ENCODE measurements at places on chromosomes 1 and 21.

- no peak for DNase-seq
These were observed 128.0 kb downstream of the ADAMTS1 start for GRCh38 chr21:26717146-26717739.

DNA sequence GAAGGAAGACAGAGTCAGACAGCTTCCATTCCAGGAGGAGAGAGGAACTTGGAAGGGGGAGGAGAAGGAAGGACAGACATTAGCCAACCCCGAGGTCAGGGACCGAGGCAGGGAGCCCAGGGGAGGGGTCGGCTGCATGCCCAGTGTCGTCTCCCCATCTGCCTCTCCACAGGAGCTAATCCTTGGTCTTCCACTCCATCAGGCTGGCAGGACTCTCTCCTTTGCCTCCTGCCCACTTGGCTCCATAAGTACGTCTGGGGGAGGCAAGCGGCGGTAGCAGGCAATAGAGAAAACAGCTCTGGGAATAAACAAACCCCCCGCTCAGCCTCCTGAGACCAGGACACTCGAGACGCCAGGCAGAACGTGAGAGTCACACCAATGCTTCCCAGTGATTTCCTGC lies 71.3 kb downstream of the GRIK3 start:
- DNase-seq, result peak; percentile 88

DNA sequence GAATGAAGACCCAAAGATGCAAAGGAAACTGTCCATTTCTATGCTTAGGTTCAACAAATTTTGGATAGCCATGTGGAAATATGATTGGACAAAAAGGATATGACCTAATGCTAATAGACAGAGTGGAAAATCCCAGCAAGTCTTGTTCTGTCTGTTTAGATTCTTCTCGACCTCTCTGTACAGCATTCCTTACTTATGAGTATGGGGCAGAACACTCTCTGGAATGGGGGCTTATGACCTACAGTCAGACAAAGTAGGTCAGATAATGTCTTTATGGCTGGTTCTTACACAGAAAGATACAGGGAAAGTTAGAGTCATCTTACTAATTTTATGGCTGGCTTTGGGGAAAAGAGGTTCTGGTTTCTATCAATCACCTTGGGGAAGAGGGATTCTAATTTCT lies 2.8 kb downstream of the GCSAML start:
- DNase-seq, result no peak

DNA sequence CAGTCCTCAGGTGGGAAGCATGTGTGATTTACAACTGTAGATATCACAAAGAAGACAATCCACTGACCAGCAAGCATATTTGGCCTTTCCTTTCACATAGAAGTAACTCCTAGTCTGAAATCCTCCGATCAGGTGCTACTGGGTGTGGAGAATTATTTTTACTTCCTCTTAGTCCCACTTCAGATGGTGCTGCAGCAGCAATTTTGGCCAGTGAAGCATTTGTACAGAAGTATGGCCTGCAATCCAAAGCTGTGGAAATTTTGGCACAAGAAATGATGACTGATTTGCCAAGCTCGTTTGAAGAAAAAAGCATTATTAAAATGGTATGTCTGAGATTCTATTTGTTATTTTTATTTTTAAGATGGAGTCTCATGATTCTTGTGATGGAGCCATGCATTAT lies 51.0 kb downstream of the SCP2 start:
- DNase-seq, result no peak

DNA sequence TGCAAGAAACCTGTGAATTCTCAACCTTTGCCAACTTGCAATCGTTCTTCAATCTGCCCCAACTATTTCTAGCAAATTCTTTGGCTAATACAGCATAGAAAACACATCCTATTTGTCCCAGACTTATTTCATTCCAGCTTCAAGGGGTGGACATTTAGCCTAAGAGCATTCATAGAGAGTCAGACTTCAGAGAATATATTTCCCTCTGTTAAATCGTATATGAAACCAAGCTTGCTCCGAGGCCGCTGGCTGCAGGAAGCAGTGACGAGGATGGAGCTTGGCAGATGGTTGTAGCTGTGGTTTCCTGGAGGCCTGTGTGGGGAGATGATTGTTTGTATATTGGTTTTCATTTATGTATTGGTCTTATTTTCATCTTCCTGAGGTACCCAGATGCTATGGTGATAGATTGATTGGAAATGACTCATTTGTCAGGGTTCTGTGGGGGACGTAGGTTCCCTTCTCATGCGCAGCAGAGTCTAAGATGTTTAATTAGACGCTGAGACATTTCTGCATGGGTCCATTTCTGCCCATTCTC lies 26.1 kb downstream of the MAN1C1 start:
- no peak for DNase-seq

DNA sequence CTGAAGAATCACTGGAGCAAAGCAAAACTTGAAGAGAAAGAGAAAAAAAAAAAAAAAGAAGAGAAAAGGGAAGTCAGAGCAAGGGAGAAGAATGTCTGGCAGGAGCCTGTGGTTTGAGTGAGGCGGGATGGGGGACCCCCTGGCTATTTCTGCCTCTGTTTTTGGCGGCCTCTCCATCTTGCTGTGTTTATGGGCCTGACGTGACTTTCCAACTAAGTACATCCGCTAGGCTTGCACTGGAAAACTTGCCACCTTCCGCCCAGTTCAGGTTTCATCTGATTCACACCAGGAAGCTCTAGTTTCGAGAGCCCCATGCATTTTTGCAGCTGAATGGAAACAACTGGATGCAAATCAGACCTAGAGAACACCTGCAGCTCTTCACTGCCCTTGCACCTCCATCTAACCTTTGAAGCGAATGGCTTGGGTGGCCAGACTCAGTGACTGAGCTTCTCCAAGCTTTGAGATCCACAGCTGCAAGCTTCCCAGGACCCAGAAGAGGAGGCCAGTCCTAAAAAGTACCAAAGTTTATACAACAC lies 28.0 kb downstream of the TBX15 start:
- no peak for DNase-seq

DNA sequence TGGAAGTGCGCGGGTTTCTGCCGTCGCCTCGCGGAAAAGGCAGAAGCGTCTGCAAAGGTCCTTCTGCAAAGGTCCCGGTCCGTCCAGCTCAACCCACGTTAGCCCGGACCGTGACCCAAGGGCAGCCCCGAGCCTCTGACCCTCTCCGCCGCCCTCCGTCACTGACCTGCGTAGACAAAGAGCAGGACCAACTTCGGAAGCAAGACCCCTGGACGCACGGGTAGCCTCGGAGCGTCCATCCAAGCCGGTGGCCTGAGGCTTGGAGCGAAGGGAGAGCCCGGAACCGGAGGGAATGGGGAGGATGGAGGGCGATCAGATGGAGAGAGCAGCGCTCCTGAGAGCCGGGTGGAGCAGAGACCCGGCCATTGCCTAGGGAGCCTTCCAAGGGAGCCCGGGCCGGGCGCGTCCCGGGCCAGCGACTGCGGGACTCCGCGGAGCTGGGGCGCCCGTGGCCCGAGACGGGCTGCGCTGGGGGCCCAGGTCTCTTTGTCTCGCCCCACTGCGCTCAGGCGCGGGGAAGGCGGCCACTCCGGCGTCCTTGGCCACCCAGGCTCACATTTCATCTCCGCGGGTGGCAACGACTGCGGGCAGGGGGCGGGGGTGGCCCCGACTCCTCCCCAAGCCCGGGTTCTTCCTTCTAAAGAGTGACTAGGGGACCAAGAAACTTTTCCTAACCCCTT lies at the start of gene CYYR1:
TSS of gene CYYR1 (minus strand) at position 585 of the 680 bp plus-strand sequence. CDS start at position 239, 346 bp downstream.
- DNase-seq, result no peak

DNA sequence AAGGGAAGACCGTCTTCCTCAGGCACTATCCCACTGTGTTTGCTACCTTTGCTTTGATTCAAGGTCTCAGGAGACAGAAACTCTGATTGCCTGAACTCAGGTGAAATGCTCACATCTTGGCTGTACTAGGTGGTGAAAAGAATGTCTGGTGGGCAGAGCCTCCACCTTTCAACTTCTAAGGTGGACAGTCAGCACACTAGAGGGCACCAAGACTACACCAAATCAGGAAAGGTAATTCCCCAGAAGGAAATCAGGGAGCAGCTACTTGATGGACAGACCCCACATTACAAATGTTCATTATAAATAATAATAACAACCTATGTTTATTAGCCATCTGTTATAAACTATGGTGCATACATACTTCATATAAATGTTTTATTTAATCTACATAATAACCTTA lies 220.9 kb downstream of the ATG4C start:
- DNase-seq, result no peak

DNA sequence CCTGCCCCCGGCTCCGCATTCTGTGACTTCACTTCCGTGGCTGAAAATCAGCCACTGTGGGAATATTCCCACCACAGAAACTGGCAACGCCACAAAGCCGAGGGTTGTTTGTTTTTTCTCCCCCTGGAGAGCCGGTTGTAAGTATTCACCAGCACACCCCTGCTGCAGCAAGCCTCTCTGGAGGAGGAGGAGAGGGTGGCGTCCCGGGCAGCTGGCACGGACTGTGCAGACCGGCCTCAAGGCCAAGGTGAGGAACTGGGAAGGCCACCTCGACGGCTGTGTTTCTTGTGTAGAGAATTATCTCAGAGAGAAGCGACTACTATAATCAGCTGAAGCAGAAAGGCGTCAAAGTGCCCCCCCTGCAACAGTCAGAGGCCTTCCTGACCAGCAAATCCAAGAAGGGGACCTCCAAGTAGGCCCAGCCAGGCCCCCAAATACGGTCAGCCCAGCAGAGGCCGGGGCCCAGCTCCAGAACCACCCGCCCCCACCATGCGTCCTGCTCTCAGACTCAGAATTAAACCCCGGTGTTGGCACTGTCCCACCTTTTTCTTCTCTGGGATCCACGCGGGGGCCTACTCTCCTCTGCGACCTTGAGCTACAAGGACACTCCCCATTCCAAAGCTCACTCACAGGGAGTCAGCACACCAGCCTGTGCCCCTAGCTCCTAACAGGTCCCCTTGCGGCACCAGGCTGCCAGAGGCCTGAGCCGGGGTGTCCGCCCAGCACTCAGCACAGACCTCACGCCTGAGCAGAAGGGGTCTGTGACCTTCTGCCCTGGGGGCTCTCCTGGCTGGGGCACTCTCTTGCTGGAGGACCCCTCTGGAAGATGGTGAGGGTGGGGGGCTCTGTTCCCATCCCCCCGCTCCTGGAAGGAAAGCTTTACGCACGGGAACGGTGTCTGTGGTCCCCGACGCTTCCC lies 1.2 kb upstream of the SMIM1 start:
- DNase-seq, result no peak

DNA sequence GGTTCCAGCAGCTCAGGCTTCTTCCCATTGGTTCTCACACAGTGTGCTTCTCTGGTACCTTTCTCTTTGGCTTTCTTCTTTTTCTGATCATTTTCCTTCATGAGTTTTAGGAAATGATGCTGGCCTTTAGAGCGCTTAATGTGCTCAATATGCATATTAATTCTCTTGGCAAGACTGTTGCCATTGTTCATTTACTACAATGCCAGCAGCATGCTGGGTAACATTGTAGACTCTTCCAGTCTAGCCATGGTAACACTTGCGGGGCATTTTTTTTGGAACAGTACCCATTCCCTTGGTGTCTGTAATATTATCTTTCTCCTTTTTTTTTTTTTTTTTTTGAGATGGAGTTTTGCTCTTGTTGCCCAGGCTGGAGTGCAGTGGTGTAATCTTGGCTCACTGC lies 21.7 kb downstream of the UBE4B start:
- DNase-seq, result no peak

GRCh38 chr21:36126621-36127110 lies 8.2 kb upstream of the CBR3 start:
- DNase-seq, result no peak

DNA sequence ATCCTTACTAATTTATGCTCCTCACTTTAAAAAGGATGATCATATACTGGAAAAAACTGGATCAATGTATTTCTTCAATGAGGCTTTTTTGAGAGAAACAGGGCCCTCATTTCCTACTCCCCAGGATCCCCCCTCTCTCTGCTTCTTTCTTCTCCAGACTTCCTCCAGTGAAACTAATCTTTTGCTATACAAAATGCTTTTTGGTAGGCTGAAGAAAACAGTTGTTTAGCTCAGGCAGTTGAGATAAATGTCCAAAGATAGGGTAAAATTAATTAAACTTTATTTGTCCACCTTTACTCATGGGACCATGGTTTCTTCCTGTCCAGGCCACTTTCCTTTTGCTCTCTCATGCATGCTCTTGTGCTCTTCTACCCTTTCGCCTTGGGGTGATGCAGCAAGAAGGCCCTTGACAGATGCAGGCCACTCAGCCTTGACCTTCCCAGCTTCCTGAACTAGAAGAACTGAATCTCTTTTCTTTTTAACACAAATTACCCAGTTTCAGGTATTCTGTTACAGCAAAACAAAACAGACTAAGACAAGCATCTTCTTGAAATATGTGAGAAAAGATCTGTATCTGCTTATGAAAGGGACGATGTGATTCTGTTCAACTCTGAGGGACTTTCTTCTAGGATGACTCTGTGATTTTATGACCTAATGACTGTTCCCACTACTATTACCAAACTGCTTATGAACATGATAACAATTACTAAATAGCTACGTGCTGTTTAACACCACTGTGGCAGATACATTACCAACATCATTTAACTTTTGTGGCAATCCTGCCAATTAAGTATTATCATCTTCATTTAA lies 63.7 kb downstream of the NVL start:
- no peak for DNase-seq

DNA sequence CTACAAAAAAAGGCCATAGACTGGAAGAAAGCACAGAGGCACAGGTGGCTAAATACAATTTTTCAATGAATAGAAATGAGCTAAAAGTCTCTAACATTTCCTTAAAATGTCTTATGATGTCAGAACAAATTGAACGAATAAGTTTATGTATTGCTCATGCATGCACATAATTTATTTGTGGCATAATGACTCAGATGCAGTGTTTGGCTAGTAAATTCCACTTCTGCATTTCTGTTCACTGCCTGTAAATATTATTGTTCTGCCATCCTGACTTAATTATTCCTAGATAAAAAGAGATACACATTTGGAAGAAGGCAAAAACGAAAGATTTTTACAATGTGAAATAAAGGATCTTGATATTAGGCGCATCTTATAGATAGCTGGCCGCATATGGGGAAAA lies 26.6 kb upstream of the EXO1 start:
- no peak for DNase-seq

DNA sequence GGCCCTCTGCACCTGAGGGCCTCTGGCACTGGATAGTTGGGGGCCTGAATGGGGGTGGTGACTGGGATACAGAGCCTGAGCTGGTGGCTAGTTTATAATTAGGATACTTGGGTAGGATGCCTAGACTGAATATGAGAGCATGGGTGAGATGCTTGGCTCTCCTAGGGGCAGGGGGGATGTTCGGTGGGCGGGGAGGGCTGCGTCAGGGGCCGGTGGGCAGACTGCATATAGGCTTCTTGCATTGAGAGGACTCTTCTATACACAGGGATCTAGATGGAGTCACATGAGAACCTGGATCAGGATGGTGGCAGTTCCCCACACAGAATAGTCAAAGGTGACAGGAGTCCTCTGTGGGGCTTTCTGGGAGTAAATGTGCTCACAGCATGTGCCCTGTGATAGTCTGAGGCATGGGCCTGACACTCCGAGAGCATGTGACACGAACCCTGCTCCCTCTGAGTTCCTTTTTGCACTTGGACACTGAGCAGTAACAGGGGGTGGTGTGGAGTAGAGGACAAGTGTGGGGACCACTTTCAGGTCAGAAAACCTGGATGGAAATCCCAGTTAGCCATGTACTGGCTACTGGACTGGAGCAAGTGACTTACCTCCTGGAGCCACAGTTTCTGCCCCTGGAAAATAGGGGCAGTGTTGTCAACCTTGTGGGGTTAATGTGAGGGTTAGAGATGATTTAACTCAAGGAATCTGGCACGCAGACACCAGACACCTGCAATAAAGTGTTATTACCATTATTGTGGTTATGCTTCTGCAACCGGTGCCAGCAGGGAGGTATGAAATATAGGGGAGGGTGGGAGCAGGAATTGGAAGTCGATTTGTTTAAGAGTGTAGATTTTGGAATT lies 2.2 kb downstream of the MAP7D1 start:
- DNase-seq, result no peak

Data from NCI-H524 treated with DMSO at 0.1 percent for 48 hours (cell line).